ENCODE measurements at places on chromosomes 6 and 20.
A peak's percentile ranks its signal among the peaks of the same experiment; 100 is the strongest.

DNA sequence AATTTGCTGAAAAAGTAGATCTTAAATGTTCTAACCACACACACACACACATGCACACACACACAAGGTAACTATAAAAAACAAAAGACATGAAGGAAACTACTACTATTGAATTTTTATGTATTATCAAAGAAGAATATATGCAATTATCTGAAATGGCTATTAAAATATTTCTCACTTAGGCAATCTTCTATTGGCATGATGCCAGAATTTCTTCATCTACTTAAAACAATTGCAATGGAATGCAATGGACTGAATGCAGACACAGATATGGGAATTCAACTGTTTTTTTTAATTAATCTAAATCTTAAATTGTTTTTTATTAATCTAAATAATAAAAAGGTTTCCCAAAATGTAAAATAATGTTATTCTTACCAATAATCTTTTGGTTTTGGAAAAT, 152.6 kb upstream of the SMLR1 start:
- DNase-seq = no peak

DNA sequence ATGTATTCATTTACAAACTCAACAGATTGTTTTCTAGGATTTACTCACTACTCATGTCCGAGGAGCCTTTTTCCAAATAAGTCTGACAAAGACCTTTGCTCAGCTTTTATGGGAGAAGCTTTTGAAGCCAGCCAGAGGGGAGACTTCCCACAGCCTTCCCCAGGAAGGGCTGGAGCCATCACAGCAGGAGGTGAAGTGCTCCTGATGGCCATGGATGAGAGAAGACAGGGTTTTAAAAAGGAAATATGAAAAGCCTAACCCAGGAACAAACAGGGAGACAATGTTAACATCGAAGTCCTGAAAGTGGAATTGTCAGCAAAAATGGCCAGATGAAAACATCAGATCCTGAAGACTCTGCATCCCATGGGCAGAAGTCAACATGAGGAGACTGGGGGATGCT, 11.6 kb upstream of the TAGAP start:
- no peak for DNase-seq

DNA sequence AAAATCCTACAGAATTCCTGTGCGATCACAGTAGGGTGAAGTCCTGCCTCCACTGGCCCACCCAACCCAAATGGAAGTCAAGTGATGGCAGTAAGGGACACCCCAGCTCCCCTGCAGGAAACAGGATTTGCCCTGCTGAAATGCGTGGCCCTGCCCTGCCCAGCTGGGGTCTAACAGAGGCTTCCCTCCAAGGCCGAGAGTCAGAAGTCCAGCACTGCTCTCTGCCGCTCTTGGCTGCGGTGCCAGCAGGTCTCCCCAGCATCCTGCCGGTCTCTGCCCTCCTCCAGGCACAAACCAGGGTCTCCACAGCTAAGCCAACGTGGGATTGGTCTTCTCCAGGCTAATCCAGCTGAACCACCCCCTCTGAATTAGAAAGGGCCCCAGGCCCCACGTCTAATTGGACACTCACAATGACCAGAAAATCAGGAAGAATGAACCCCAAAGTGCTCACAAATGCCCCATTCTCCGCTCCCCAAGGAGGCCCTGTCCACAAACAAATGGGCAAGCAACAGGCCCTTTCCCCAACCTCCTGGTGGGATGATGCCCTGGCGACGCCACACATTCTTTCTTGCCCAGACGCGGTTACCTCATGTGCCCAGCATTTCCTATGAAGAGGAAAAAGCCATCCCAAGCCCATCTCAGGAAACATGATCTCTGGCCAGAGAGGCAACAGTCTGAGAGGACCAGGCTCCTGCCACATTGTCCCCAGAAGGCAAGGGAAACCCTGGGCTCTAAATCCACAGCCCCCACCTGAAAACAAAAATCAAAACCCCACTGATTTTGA, 117.2 kb downstream of the BANF2 start:
- DNase-seq = no peak

- DNase-seq = no peak
Observed at GRCh38 chr6:89999945-90000825, 105.9 kb downstream of the GJA10 start.

GRCh38 chr6:100803264-100804045, 77.7 kb downstream of the ASCC3 start:
- DNase-seq = no peak

DNA sequence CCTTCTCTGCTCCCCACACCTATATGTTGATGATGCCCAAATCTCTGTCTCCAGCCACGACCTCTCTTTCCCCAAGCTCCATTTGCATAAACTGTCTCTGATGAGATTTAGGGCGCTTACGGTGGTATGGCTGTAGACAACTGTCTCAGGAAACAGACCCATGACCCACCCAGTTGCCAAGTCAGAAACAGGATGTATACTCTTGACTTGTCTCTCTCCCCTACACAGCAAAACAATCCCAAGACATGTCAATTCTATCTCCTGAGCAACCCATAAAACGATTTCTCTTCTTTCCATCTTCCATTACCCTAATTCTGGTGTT, 13.9 kb downstream of the GNL1 start:
- DNase-seq = peak; percentile 27

GRCh38 chr6:27669295-27669623, 196.4 kb upstream of the ZNF184 start:
- DNase-seq = no peak

DNA sequence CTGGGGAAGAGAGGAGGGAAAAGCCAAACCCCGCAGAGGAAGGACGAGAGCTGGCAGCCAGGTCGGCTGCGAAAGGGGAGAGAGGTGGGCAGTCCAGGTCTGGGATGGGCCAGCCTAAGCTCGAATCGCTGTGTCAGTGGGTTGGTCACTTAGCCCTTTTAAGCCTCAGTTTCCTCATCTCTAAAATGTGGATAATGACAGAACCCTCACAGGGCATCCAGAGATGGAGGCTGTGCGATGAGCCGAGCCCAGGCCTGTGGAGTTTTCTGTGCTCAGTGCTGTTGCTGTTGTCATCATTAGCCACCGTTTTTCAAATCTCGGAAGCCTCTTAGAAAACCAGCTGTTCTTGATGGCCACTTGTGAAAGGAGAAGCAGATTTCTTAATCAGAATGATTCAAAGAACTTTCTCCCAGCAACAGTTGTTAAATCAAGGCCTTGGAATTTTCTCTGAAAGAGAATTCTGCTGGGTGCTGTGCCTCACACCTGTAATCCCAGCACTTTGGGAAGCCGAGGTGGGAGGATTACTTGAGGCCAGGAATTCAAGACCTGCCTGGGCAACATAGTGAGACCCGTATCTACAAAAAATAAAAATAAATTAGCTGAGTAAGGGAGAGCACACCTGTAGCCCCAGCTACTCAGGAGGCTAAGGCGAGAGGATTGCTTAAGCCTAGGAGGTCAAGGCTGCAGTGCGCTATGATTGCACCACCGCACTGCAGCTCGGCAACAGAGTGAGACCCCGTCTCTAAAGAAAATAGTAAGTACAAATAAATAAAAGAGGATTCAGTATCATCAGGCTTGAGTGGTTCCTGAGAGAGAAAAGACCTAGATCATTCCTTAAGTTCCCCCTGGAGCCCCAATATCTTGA, 46.3 kb upstream of the ENTPD6 start:
- DNase-seq = no peak

GRCh38 chr20:63538204-63539091, 1.3 kb upstream of the PTK6 start:
- DNase-seq = no peak

DNA sequence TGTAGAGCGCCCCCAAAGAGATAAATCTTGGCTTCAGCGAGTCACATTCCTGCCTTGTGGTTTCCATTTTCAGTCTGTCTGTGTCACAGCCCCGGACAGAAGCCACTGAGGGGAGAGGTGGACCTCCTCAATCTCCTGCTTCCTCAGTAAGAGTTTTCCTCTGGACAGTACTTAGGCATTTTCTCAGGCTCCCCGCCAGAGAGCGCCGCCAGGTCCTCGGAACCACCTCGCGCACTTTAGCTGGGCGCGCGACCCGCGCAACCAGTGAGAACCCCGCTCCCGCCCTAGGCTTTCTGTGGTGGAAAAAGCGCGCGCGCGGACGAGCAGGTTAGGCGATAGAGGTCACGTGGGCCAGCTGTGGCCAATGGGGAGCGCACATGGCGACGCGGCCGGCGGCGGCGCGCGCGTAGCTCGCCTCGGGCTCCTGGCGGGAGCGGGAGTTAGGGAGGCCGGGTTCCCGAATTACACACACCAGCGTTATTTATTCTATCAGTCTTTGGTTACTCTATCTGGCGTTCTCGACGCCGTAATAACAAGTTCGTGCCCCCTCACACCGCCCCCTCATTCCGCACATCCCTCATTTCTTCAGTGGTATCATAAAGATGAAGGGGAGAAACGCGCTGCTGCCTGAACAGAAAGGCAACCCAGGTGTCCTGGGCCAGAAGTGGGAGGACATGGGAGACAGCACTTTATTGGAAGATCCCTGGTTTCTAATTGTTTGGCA, 19.4 kb downstream of the PXT1 start:
- DNase-seq = peak; percentile 97

DNA sequence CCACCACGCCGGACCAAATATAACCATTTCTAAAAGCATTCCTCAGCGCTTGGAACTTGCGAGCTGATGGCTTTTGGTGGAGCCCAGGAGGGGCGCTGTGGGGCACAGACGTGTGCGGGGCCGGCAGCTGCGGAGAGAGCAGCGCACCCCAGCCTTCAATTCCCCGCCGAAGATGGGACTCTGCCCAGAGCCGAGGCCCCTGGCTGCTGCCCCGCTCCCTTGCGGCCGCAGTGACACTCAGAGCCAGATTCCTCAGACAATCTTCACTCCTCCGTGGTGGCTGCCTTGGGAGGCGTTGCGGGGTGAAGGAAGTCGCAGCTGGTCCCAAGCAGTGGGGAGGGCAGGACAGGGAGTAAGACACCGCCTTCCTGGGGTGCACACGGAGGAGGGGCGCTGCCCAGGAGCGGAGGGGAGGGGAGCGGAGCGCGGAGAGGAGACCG, 87.7 kb downstream of the TMEM242 start:
- DNase-seq = peak; percentile 65

GRCh38 chr6:13357551-13358075, 29.3 kb upstream of the TBC1D7 start:
- no peak for DNase-seq

- DNase-seq = no peak
Observed at GRCh38 chr6:10964684-10965083, 77.8 kb downstream of the SYCP2L start.

DNA sequence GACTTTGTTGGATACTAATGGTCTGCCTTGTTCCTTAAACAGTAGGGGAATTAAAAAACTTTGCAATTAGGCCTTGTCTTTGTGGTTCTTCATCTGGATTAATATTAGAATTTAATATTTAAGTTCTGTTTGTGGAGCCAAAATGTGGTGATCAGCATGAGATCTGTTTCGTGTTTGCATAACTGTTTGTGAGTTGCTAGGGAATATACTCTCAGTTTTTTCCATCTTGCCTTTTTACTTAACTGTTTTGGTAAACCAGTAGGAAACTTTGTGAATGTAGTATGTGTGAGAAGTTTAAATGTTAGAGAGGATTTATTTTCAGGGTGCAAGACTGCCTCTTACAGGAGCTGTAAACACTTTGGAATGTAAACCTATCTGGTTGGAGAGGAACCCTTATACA, 35.6 kb downstream of the LRRC1 start:
- DNase-seq = no peak

- no peak for DNase-seq
Observed at GRCh38 chr20:35120012-35120701, 27.0 kb downstream of the EDEM2 start.

DNA sequence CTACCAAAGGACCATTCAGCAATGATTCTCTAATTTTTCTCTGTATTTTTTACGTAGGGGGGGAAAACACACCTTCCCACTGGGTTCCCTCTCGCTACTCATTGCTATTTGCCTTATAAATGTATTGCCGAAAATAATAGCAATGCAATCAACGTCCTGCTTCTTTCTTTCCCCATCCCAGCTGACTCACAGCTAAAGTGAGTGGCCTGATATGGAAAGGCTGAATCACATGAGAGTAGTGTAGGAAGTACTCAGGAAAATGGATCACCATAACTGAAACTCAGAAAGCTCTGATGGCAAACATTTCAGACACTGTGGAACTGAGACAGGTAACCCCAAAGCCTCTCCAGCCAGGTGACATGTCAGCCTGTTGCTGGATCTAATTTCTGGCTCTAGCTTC, 49.3 kb upstream of the SRPK1 start:
- DNase-seq = no peak

- no peak for DNase-seq
Observed at GRCh38 chr6:35428421-35429149, 23.6 kb upstream of the FANCE start.

- no peak for DNase-seq
Observed at GRCh38 chr6:7693827-7694226, 32.1 kb upstream of the BMP6 start.

- DNase-seq = no peak
Observed at GRCh38 chr6:14856177-14856576, 389.7 kb upstream of the JARID2 start.

GRCh38 chr20:34954904-34955230, 739 bp downstream of the GSS start:
- no peak for DNase-seq

DNA sequence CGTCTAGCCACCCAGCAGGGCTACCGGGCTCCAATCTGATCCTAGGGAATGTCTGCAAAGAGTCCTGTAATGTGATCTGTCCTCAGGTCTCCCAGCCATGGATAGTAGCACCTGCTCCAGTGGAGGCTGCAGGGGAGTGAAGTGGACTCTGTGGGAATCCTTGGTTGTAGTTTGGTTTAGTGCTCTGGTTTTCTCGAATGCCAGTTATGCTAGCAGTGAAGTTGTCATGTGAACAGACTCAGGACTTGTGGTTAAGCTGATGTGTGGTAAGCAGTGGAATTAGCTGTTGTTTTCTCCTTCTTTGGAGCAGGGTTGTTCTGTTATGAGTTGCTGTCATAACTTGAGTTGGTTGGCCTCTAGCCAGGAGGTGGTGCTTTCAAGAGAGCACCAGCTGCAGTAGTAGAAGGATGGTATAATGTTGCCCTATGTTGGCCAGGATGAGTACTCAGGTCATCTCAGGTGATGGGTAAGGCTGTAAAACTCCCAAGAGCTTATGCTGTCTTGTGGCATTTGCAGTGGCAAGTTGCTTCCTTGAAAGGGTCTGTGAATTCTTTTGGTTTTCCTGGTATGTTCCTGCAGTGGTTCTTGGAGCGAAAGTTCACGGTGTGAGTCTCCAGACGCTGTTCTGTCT, 390.2 kb downstream of the UTRN start:
- no peak for DNase-seq

- DNase-seq = no peak
Observed at GRCh38 chr6:14190191-14190928, 72.8 kb downstream of the CD83 start.

GRCh38 chr6:106963544-106963943, 11.0 kb downstream of the CD24 start:
- no peak for DNase-seq

DNA sequence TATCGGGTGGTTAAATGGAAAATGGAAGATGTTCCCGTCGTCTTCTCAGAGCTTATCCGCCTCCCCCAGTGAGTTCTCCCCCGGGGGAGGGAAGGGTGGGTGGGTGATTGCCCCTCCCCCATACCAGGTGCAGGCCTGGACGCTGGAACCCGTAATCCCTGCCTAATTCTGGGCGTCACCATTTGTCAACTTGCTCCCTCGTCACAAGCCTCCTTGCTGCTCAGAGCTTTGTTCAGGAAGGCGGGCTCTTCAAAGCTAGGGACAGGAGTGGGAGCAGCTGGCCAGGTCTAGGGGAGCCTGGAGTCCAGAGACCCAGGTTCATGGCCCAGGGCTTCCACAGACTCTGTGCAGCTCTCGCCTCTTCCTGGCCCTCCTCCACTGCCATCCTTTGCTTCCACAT, 25.6 kb downstream of the CDH22 start:
- no peak for DNase-seq

- DNase-seq = no peak
Observed at GRCh38 chr6:131877999-131878789, 70.4 kb downstream of the ENPP1 start.

- no peak for DNase-seq
Observed at GRCh38 chr20:9397928-9398327, 116.5 kb upstream of the LAMP5 start.

Data from bone marrow (tissue), 2 donors.